Non-pigmented ciliary epithelial cell (primary cell): ENCODE measurements at places on chromosomes 2 and 18.

GRCh38 chr2:231820786-231821303 is 34.6 kb downstream of the COPS7B start:
- no peak for DNase-seq

DNA sequence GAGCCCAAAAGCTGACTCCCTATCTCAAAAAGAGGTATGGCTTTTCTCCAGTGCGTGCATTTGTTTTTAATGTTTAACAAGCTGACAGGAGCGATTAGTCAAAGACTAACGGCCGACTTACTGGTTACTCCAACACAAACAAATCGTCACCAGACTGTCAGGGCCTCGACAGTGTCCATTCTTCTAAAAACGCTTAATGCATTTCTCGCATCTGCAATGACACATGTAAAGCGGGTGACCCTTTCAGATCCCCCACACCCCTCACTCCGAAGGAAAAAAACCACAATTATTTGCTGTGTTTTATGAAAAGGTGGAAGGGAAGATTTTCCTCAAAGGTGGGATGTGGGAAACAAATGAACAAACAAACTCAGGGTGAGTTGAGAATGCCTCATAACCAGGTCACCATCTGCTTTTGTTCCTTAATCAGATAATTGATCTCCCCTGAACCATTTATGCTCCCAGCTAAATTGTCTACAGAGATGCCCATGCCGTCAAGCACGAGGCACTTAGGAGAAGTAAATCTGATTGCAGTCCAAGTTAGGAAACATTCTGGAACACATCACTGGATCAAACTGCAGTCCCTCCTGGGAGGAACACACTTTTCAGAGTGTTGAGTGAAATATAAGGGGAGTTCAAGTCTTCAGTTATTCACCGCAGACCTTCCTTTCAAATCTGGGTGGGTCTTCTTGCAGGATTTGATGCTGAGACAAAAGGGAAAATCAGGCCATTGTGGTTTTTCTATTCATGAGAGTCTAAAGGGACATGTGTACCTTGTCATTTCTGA is 340.8 kb downstream of the CMPK2 start:
- no peak for DNase-seq

GRCh38 chr2:54574860-54575247 is 118.7 kb downstream of the SPTBN1 start:
- no peak for DNase-seq

GRCh38 chr2:217919781-217920351 is 82.9 kb downstream of the TNS1 start:
- DNase-seq: no peak

DNA sequence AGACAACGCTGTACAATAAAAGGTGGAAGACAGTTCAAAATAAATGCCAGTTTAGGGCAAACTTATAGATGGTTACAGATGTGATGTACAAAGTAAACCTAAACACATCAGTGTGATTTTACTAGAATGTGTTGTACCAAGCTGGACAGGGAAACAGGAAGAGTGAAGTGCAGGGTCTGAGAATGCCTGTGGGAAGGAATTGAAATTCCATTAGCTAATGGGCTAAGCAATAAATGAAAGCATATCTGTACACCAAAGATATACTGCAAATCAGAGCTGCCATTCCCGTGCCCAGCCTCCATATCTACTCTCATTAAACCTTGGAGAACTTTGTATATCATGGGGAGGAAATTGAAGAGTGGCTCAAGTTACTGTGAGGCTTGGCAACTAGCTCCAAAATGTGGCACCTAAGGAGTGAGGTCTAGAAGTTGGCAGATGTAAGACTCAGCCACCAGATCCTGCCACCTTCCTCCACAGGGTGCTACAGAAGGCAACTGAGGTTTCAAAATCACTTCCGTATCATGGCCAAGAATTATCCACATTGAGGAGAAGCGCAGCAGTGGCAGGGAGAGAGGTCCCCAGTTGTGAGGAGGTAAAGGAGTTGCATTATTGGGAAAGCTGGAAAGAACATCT is 277.8 kb downstream of the TCF4 start:
- DNase-seq: no peak

GRCh38 chr2:222973237-222973636 is 78.8 kb upstream of the KCNE4 start:
- no peak for DNase-seq

DNA sequence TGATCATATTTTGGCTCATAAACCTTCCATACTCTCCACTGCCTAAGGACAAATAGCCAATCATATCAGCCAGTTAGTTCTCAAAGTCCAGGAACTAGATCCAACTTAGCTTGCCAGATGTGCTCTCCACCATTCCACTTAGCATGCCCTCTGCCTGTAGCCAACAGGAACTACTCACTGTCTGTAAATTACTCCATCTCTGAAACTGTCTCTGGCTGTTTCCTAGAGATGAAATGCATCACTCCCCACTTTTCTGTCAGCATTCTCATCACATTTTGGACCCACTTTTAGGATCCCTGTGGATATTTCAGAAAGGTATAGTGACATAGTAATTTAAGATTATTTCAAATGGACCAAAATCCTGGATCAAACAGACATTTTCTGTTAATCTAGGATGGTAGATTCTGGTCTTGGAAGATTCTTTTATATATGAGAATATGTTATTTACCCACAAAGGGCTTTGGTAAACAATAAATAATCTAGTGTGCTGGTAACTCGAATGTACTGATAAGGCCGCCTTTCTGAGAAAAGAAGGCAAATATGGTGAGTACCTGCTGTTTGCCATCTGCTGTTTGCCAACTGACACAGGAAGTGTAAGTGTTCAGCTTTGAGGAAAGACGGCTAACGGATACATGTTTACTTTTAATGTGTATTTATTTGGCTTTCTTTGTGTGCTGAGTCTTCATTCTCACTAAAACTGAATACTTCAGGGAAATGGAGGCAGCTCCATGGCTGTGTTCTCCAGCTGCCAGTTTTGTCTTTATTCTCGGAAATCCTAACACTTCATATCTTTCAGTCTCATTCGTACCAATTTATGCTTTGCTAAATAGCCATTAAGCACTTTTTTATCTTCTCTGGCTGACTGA is 79.5 kb downstream of the EVA1A start:
- DNase-seq: no peak

DNA sequence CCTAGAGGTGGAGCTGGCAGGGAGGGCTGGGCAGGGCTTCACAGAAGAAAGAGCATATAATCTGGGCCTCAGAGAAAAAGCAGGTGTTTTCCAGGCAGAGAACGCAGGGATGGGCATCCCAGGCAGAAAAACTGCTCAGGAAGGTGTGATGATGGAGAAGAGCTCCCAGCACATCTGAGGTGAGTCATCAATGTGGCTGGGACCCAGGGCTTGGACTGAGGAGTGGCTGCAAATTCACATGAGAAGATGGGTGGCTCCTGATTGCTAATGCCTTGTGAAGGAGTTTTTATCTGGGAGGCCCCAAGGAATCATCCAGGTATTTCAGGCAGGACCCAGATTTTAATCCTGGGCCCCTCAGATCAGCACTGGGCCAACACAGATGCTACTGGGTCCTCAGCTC is 10.2 kb downstream of the IL1F10 start:
- DNase-seq: no peak

DNA sequence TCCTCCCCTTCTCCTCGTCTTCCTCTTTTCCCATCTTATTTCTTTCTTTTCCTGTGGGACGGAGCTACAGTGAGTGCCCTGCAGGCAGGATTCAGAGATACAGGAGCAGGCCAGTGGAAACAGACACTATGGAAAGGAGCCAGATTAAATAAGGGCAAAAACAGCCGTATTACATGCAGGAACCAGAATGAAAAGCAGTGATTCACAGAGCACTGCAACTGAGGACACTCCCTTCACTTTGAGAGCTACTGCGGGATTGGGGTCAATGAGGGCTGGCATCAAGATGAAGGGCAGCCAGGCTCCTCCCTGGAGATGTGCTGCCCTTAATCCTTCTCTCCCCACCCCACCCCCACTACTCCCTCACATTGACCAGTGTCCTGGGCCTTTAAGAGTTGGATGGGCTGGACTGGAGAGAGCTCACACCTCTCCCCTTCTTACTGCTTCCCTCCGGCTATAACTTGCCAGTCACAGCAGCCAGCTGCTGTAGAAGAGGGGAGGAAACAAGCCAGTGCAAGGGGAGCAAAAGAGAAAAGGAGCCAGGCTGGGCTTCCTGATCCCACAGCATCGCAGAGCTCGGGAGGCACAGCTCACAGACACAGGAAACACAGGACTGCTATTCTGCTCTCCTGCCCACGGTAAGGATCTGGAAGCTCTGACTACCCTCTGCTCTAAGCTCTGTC is at the start of gene PLCD4:
PLCD4 (plus strand) TSS at position 464 of the 680 bp plus-strand sequence. CDS start 7,841 bp downstream, outside the sequence.
- no peak for DNase-seq

DNA sequence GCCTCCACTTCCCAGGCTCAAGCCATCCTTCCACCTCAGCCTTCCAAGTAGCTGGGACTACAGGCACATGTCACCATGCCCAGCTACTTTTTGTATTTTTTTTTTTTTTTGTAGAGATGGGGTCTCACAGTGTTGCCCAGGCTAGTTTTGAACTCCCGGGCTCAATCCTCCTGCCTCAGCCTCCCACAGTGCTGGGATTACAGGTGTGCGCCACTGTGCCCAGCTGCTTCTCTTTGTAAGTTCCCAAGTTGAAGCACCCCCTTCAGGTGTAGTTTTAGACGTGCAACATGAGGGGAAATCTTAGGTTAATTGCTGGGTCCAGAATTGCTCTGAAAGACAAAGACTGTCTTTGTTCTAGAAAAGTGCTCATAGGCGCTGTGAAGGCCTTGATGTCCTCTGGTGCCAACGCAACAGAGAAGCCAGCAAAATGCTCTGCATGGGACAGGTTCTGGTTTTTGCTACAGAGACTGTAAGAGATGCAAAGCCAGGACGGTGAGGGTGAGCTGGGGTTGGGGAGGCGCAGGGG is 46.6 kb downstream of the RRM2 start:
- DNase-seq: no peak

DNA sequence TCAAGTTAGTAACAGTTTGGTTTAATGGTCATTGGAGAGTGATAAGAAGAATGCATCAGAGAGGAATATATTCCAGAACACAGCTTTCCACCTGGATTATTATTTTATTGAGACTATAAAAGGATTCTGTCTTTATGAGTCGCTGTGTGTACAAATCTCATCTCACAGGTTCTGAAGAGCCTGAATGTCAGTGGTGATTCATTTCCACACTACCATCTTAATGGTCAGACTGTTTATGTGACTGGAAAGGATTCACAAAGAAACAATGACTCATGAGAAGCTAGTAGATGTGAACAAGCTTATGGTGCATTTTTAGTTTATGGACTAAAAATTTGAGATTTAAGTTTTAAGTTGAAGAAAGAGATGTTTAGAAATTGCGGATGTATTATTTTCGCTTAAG is 685.4 kb upstream of the NRXN1 start:
- DNase-seq: peak; percentile 85

DNA sequence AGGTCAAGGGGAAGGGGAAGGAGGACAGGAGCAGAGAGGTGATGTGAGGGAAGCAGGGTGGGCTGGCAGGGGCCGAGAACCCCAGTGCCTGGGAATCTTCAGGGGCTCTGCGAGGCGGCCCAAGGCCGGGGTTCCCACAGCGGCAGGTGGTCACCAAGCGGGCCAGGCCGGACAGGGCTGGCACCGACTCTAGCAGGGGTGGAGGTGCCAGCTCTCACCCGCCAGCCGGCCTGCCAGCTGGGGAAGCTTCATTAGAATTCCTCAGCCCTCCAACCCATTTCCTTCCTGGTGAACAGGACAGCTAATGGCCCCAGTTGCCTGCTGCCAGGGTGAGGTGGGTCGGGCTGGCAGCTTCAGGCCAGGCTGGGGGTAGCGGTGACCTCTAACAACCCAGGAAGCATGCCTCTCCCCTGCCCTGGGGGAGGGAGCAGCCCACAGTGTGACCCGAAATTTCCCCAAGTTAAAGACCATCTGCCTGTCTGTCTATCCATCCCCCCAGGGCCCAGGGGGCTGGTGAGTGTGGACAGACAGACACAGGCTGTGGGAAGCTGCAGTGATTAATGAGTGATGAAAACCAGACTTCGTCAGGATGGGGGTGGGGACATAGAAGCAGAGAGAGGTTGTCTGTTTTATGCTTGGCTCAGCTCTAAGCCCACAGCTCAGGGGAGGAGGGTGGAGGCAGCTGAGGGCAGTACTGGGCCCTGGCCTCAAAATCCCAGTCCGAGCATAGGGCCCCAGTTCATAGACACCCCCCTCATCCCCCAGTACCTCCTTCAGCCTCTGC is 144.1 kb downstream of the ZFP36L2 start:
- DNase-seq: no peak

DNA sequence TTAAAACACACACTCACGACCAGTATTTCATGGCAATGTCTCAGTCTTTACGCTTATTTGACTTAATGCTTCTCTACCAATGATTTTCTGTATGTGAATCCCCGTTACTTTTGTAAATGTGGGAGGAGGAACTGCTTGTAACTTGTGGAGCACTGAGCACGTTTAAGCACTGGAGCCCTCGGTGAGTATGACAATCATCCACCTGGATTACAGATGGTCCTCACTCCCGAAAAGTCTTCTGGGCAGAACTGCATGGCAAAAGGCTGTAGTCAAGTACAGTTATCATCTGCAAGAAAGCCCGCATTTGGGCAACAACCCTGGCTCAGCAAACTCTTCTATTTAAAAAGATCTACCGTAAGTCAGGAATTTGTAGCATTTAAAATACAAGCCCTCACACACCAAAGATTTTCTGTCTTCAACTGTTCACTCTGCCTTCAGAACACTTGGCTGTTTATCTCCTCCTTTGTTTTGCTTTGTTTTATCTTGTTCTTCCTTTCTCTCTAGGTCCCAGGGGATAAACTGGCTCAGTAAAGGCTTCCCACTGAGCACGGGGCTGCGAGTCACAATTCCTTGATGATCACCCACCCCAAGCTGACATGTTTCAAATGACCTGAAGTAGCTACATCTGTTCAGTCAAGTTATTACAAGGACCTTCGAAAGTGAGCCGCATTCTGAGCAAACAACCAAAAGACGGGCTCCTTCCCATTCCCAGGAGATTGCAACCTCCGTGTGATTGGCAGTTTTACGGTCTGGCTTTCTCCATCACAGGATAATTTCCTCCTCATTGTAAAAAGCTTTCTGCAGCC is 102.2 kb downstream of the DLGAP1 start:
- DNase-seq: no peak
